NCI-H460 (cell line): ENCODE measurements at places on chromosomes 7 and 10. TPM values are rescaled to one million over a fixed set of nuclear protein-coding genes. Genes with fewer than 3 reads are reported as not detected.

Gene PARP12
- 23.4 and 25.6 TPM in 2 replicates for total RNA-seq

Gene OR2A5
- total RNA-seq, result not detected in 2 replicates

Gene SLC16A9
- total RNA-seq, result 5.0 and 5.7 TPM in 2 replicates

Gene ENTPD1
- total RNA-seq, result not detected in 2 replicates

Gene ZNF853
- total RNA-seq, result 0.55 and 0.59 TPM in 2 replicates

Gene CYP3A5
- 0.17 and 0.74 TPM in 2 replicates for total RNA-seq

Gene NKX2-3
- 0.25 and 0.32 TPM in 2 replicates for total RNA-seq

Gene MARVELD1
- 20.1 and 23.1 TPM in 2 replicates for total RNA-seq

Gene VSTM2A
- total RNA-seq, result 0.05 TPM in 1 of 2 replicates, not detected in the other
